ENCODE measurements at places on chromosomes 3 and 15. TPM values are rescaled to one million over a fixed set of nuclear protein-coding genes. Genes with fewer than 3 reads are reported as not detected.

Gene SAXO2
- total RNA-seq, result 45.7 TPM

DNA sequence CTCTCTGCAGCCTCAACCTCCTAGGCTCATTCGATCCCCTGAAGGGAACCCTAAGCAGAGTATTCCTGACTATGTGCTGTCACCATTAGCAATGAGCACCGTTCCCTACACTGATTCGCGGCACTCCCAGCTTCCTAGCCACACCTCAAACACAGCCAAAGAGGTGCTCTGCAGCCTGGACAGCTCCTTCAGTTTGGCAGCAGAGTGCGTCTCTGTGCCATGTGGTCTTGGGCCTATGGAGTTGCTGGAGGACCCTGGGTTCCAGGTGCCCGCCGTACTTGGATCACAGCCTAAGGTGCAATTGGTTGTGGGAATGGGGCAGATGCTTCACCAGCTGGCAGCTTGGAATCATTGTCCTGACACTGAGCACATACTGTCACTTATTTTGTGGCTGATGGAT, 17.3 kb upstream of the IL12A start:
- H3K36me3 ChIP-seq, result no peaks in the 10 kb centered on the region
- DNase-seq, result no peak
- H3K4me1 ChIP-seq, result no peaks in the 10 kb centered on the region
- no peaks in the 10 kb centered on the region for H3K27me3 ChIP-seq
- no peak overlapping the region for H3K4me3 ChIP-seq

- no peak overlapping the region for H3K27ac ChIP-seq
- DNase-seq, result no peak
- H3K4me1 ChIP-seq, result peaks cover 22% of the 10 kb centered on the region
Observed at GRCh38 chr3:114484919-114485318, 191.1 kb downstream of the TIGIT start.

GRCh38 chr3:22089284-22089683, 338.3 kb upstream of the ZNF385D start:
- H3K4me1 ChIP-seq, result no peaks in the 10 kb centered on the region
- H3K27me3 ChIP-seq, result no peaks in the 10 kb centered on the region
- no peak overlapping the region for H3K27ac ChIP-seq
- no peaks in the 10 kb centered on the region for H3K36me3 ChIP-seq
- H3K4me3 ChIP-seq, result no peak overlapping the region

Gene ZMYND10
- 117 TPM for total RNA-seq

- no peak overlapping the region for H3K27ac ChIP-seq
- no peak for DNase-seq
- no peaks in the 10 kb centered on the region for H3K36me3 ChIP-seq
- peaks cover 42% of the 10 kb centered on the region for H3K4me1 ChIP-seq
Observed at GRCh38 chr15:90419206-90419605, 31.2 kb downstream of the IQGAP1 start.

DNA sequence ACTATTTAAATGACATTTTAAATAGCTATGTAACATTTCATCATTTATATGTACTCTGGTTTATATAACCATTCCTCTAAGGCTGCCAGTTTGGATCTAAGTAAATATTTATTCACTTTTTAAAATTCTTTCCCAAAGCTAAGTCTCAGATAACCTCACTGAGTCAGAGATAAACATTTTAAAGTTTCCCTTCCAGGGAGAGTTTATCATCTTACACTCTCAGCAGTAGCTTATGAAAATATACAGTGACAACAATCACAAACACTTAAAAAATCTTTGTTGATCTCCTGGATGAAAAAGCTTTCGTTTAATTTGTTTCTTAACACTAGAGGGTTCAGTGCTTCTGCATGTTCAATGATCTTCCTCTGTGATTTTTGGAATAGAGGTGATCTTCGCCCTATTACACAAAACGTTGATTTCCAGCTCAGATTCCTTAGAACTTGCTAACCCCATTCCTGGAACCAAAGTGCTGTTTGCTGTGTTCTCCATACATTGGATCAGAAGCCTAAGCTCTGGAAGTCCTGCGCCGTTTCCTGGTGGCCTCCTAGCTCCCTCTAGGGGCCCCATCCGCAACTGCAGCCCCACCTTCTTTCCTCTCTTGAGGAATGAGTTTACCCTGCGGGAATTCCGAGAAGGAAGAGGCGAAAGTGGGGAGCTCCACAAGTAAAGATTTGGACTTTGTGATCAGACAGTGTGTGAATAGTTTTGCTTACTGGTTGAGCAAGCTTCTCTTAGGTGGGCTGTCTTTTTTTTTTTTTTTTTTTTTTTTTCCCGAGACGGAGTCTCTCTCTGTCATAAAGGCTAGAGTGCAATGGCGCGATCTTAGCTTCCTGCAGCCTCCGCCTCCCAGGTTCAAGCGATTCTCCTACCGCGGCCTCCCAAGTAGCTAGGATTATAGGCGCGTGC, 29.3 kb upstream of the SACM1L start:
- H3K4me1 ChIP-seq, result peaks cover 5% of the 10 kb centered on the region
- no peaks in the 10 kb centered on the region for H3K36me3 ChIP-seq
- no peak overlapping the region for H3K27ac ChIP-seq
- H3K27me3 ChIP-seq, result no peaks in the 10 kb centered on the region
- DNase-seq, result peak; percentile 84

Gene C3orf20
- 0.14 TPM for total RNA-seq

DNA sequence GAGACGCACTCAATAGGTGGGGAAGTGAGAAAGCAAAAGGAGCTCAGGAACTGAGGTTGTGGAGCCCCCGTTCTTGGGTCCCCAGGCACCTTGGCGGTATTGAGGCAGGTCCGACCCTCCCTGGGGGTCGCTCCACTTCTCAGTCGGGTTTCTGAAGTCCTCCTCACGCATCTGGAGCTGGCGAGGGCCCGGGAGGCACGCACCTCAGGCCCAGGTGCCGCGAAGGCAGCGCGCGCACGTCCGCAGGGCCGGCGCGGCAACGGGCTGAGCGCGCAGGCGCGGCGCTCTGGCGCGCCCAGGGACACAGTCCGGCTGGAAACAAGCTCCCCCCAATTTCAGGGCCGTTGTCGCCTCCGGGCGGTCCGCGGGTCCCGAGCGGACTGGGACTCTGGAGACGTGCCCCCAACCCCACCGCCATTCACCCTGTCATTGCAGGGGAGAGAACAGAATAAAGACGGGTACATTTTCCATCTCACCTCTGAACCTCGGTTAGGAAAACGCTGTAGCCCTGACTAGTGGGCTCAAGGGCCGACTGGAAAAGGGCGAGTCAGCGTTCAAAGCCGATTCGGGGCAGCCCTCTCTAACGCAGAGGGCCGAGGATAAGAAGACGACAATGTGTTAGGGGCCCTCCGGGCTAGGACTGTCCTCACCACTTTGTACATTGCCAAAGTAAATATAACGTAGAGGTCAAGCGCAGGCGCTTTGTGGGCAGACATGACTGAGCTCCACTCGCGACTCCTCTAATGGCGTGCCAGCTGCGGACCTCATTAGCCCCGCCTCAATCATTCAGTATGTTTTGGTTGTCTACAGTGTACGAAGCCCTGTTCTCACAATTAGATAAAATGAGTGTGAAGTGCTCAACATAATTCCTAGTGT, at the start of gene ZNF770:
TSS of gene ZNF770 (minus strand) at position 261 of the 876 bp plus-strand sequence. CDS start 4,853 bp downstream, outside the sequence.
- peaks cover 3% of the 10 kb centered on the region for H3K36me3 ChIP-seq
- DNase-seq, result peak; percentile 92
- H3K4me1 ChIP-seq, result peaks cover 19% of the 10 kb centered on the region
- H3K4me3 ChIP-seq, result peak within 1 kb of the TSS; percentile 95
- H3K27me3 ChIP-seq, result no peaks in the 10 kb centered on the region

GRCh38 chr3:117495620-117496019, 786.0 kb downstream of the TUSC7 start:
- H3K27ac ChIP-seq, result no peak overlapping the region
- DNase-seq, result no peak
- H3K27me3 ChIP-seq, result no peaks in the 10 kb centered on the region
- no peaks in the 10 kb centered on the region for H3K36me3 ChIP-seq

DNA sequence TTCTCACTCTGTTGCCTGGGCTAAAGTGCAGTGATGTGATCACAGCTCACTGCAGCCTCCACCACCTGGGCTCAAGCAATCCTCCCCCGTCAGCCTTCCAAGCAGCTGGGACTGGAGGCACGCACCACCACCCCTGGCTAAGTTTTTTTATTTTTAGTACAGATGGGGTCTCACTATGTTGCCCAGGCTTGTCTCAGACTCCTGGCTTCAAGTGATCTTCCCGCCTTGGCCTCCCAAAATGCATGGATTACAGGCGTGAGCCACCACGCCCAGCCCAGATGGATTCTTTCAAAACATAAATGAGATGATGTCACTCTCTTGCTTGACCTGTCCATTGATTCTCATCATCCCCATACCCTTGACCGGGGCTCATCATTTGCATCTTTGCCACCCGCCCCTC, 72.6 kb upstream of the SLC6A6 start:
- no peak for DNase-seq
- H3K4me1 ChIP-seq, result no peaks in the 10 kb centered on the region
- H3K36me3 ChIP-seq, result no peaks in the 10 kb centered on the region
- no peak overlapping the region for H3K4me3 ChIP-seq

DNA sequence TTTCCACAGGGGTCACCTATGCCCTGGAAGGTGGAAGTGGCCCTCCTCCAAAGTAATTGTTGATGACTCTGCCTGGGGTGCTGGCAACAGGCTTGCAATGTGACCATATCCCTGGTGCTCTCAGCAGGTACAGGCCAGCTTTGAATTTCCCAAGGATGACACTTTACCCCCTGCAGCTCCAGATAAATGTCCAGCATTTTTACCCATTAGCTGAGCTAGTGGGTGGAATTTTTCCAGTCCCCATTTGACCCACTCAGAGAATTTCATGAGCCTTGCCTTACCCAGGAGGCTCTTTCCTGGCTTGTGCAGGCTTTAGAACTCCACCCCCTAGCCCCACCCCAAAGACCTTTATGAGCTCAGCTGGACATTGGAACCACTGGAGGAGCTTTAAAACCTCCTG, 77.6 kb downstream of the ST8SIA2 start:
- H3K27ac ChIP-seq, result no peak overlapping the region
- H3K27me3 ChIP-seq, result no peaks in the 10 kb centered on the region
- no peak for DNase-seq
- no peaks in the 10 kb centered on the region for H3K36me3 ChIP-seq
- no peaks in the 10 kb centered on the region for H3K4me1 ChIP-seq

Gene SENP7
- total RNA-seq, result 73.9 TPM

Gene PRTG
- total RNA-seq, result 11.7 TPM

DNA sequence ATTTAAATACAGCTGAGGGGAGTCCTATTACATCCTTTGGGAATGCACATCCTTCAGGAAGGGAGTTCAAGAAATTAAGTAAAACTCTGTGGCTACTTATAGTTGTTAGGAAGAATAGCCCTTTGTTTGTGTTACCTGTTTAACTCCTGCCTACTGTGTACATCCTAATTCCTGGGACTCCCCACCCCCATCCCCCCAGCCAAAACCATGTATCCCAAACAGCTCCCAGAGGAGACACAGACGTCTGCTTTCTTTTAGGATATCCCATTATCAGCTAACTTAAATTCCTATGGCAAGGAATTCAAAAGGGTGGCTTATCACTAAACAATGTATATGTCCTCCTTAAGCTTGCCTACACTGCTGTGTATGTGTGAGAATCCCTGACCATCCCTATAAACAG, 581.7 kb downstream of the DIPK2A start:
- no peak overlapping the region for H3K4me3 ChIP-seq
- no peaks in the 10 kb centered on the region for H3K27me3 ChIP-seq
- H3K27ac ChIP-seq, result no peak overlapping the region
- DNase-seq, result no peak
- no peaks in the 10 kb centered on the region for H3K36me3 ChIP-seq
- H3K4me1 ChIP-seq, result peaks cover 5% of the 10 kb centered on the region

Gene RHCG
- 0.17 TPM for total RNA-seq

Gene ACKR4
- 2.0 TPM for total RNA-seq

- DNase-seq, result peak; percentile 100
- H3K27me3 ChIP-seq, result no peaks in the 10 kb centered on the region
Observed at GRCh38 chr3:36993326-36994283, at the start of gene MLH1. MLH1 (plus strand) TSS chr3:36993518; CDS start chr3:36993548, 30 bp downstream.

All from lung (tissue), 17 donors.